ENCODE measurements at places on chromosomes 5 and 9. TPM values are rescaled to one million over a fixed set of nuclear protein-coding genes. Genes with fewer than 3 reads are reported as not detected.

MED22 gene
- 44.6 TPM for total RNA-seq

FRMD3 gene
- total RNA-seq: 10.9 TPM

SLC6A19 gene
- not detected for total RNA-seq

TAF1L gene
- total RNA-seq: not detected

KIF12 gene
- not detected for total RNA-seq

SLC25A46 gene
- total RNA-seq: 63.3 TPM

TMC1 gene
- total RNA-seq: not detected

CCNO gene
- 0.19 TPM for total RNA-seq

FAM151B gene
- 2.1 TPM for total RNA-seq

EGFLAM gene
- total RNA-seq: 6.6 TPM

FOXI1 gene
- not detected for total RNA-seq

ENTREP1 gene
- total RNA-seq: 16.2 TPM

LCN12 gene
- not detected for total RNA-seq
